ENCODE measurements at places on chromosomes 12 and 14.

GRCh38 chr14:49052521-49052920 lies 533.7 kb downstream of the RPS29 start:
- DNase-seq = no peak

GRCh38 chr12:44384136-44384535 lies 492.0 kb downstream of the NELL2 start:
- DNase-seq = no peak

- DNase-seq = no peak
Measured at GRCh38 chr12:58026426-58026825, 85.1 kb downstream of the ATP23 start.

DNA sequence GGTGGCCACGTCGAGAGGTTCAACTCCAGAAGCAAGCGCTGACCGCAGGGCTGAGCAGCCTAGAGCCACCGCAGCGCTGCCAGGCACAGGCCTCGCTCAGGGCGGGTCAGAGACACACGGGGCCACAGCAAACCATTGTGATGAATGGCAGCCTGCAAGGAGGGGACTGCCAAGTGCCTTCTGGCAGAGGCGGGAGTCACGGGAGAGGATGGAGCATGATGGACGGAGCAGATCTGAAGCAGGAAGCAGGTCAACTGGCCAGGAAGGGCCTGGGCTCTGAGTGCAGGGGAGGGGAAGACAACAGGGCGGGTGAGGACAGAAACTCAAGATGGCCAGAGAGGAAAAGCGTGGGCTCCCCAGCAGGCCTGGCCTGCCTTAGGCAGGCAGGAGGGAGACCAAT lies 49.8 kb downstream of the CDC42BPB start:
- DNase-seq = no peak

DNA sequence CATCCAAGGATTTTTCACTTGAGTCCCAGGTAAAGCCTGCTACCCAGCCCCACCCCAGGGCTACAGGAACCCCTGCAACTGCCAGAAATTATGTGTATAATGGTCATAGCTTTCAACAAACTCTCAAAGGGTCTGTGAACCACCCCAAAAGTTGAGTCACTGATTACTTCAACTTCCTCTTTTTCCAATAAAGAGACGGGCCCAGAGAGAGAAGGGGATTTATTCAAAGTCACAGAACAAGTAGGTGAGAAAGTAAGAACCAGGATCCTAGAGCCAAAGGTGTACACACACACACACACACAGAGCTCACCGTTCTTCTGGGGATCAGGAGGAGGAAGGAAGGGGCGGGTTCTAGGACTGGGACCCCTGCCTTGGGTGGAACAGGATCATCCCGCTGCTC lies 4.8 kb upstream of the ITPK1 start:
- DNase-seq = no peak

- DNase-seq = no peak
Measured at GRCh38 chr12:53461059-53461458, 9.2 kb downstream of the PCBP2 start.

GRCh38 chr14:49623941-49624839 lies 3.6 kb downstream of the MGAT2 start:
- DNase-seq = no peak

GRCh38 chr14:49092345-49092744 lies 493.8 kb downstream of the RPS29 start:
- DNase-seq = no peak

- DNase-seq = no peak
Measured at GRCh38 chr12:104060791-104061190, 3.5 kb upstream of the HCFC2 start.

GRCh38 chr14:54188064-54188666 lies 208.6 kb upstream of the CDKN3 start:
- no peak for DNase-seq

DNA sequence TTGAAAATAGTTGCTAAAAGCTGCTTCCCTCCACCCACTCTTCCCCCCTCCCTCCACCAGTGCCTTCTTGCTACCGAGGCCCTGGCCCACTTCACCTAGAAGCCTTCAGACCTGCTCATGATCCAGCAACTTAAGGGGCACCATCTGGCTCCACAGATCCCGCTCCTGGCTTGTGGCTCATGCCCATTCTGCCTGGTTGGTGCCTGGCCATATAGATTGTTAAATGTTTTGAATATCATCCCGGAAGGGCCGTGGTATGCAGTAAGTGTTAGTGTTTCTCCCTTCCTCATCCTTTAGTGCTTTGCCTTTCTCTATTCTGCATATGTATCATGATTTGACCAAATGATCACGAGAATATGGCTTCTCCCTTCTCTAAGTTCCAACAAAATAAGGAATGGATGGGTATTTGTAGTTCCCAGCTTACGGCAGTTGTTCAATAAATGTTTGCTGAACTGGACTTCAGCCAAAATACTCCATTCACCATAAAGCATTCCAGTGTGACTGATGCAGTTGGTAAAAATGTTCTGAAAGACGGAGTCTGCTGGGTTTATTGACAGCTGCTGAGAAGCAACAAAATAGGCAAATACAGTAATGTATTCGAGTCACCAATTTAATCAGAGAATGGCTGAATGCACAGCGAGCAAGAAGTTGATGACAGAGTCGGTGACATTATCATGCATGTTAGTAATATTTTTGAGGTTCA lies 30.7 kb downstream of the GRIP1 start:
- no peak for DNase-seq

GRCh38 chr12:31897781-31898503 lies 61.3 kb upstream of the RESF1 start:
- no peak for DNase-seq

DNA sequence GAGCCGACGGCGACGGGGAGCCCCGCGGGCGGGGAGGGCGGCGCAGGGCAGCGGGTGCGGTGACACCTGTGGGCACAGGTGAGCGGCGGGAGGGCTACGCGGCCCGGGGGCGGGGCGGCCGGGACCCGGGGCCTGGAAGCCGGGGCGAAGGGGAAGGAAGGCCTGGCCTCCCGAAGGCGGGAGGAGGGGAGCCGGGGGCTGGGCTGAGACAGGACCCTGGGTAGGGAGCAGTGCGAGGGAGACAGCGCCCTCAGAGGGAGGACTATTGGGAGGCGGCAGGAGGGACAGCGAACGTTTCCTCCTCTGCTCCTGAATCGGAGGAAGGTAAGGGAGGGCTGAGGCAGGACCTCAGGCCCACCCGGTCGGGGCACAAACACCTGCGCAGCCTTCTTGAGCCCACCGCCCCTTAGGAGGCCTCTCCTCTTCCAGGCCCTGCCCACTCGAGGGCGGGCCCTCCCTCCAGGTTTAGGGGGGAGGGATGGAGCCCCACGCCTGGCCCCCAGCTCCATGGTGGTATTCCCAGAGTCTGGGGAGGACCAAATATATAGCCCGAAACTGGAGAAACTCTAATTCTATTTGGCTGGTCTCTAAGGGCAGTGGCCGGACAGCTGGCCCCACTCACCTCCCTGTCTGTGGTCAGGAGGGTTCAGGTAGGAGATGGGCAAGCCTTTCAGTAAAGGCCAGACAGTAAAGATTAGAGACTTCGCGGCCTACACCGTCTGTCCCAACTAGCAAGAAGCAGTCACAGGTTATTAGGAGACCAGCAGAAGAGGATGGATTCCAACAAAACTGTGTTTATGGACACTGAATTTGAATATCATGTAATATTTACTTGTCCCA lies 509 bp downstream of the PLEKHG6 start:
- no peak for DNase-seq

GRCh38 chr14:22991852-22992251 lies 9.5 kb upstream of the AJUBA start:
- no peak for DNase-seq

DNA sequence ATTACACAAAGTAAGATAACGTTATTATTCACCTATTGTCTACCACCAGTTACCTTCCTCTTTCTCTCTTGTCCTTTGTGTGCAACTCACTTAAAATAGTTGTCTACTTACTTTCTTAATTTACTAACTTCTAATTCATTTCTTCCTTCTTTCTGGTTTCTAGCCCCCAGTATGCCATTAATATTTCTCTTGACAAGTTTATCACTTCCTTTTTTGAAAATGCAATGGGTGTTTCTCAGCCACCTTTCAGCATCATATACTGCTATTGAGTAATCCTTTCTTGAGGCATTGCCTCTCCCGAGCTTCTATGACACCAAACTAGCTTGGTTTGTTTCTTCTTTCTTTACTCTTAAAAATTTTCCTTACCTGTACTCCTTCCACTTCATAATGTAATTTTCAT lies 633.6 kb downstream of the TMTC2 start:
- no peak for DNase-seq

DNA sequence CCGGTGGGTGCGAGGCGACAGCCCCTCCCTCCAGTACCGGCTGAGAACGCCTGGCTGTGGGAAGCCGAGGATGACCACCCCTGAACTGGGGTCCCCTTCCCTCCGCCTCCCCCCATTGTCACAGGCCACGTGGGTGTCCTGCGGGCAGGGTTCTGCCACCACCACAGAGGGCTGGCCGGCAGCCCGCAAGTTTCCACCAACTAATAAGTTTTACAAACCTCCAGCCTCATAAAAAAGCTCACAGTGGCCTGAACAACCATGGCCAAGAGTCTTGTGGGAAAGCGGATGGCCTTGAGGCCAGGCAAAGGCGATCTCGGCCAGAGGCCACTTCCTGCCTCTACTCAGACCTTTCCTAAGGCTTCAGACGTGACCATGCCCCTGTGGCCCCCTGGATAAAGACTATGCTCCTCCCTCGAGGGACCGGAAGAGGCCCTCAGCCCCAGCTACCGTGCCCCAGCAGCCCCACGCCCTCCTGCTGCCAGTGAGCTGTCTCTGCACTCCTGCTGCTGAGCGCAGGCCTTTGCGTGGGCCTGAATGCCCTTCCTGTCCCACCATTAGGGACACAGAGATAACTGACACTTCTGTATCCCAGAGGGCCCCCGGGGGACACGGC lies 46.1 kb upstream of the DLK1 start:
- no peak for DNase-seq

GRCh38 chr12:82970614-82971013 lies 283.9 kb downstream of the TMTC2 start:
- no peak for DNase-seq

DNA sequence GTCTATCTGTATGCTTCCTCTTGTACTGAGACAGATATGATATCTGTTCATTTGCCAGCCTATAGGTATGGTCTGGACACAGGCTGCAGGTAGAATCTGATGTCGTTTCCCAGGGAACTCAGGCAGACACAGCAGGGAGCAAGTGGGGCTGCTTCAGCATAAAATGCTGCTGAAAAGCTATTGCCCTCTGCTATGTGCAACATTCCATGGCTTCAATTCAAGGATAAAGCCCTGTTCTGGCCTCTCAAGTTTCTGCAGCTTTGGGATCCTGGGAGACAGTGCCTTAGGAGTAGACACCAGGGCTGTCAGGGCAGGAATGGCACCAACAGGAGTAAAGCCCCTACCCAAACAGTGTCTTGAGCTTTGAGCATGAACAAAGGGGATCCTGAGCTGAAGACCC lies 173.5 kb downstream of the SLC41A2 start:
- DNase-seq = no peak

GRCh38 chr14:97056086-97056485 lies 258.9 kb downstream of the VRK1 start:
- DNase-seq = no peak

- DNase-seq = no peak
Measured at GRCh38 chr12:127149226-127149964, 1117.6 kb upstream of the TMEM132C start.

GRCh38 chr14:87331991-87332390 lies 661.0 kb downstream of the GALC start:
- no peak for DNase-seq

- no peak for DNase-seq
Measured at GRCh38 chr12:63822352-63822751, 22.1 kb upstream of the SRGAP1 start.

GRCh38 chr14:103832046-103832445 lies 15.3 kb downstream of the PPP1R13B start:
- DNase-seq = no peak

DNA sequence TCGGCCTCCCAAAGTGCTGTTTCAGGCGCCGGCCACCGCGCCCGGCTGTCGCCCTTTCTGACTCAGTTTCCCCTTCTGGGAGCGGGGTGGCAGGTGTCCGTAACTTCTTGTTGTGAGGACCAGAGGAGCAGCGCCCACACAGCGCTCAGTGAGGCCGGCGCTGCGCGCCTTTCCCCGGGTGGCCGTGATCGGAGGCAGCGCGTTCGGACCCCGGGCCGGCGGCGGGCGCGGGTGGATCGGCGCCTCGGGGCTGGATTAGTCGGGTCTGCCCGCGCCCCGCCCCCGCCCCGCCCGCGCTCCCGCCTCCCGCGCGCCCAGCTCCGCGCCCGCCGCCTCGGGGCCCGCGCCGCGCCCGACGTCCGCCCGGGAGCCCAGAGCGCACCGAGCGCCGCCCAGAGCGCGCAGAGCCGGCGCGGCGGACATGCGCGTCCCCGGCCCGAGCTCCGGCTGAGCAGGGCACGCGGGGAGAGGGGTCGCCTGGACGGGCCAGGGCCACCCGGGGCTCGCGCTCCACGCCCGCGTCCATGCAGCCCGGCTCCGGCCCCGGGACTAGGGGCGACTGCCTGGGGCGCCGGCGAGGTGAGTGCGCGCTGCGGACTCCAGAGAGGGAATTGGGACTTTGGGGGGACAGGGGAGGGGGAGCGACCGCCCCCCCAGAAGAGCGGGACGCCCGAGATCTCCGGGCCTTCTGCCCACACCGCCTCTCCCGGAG lies 50.6 kb downstream of the LRCOL1 start:
- DNase-seq = no peak

DNA sequence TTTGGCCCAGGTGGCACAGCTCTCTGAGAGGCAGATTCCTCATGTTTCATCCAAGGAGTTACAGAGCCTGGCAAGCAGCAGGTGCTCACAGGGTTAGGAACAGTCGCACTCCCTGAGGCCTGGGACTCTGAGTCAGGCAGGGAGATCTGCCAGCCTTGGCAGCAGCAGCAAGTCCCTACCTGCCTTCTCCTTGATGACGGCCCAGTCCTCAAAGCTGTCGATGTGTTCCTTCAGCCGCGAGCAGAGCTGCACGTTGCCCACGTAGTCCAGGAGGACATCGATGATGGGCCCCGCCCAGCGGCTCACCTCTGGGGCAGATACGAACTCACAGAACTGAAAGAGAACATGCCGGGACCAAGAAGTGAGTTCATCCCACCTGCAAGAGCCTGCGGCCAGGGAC lies 10.4 kb downstream of the FAM181A start:
- DNase-seq = no peak

- no peak for DNase-seq
Measured at GRCh38 chr14:79915406-79915805, 295.9 kb downstream of the DIO2 start.

- no peak for DNase-seq
Measured at GRCh38 chr14:94366146-94366915, 22.1 kb downstream of the SERPINA1 start.

DNA sequence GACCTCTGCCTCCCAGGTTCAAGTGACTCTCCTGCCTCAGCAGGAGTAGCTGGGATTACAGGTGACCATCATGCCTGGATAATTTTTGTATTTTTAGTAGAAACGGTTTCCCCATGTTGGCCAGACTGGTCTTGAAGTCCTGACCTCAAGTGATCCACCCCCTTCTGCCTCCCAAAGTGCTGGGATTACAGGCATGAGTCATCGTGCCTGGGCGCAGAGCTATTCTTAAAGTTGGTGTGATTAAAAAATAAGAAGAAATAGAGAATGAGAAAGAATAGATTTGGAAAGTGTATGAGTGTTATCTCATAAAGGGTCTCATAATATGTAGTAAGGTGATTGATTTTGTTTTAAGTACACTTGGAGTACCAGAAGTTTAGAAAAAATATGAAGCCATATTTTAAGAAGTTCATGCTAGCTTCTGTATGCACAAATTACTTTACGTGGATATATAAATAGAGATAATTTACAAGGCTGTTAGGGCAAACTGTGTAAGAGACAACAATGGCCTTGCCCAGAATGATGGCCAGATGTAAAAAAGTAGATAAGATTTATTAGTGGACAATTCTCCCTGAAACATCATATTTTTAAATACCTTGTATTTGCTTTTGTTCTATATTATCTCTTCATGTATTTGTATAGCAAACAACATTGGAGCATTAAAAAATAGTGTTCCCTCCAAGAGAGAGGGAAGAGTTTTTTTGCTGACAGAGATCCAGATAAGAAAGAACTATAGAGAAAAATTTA lies 1108.5 kb downstream of the SLC16A7 start:
- DNase-seq = no peak

Data from omental fat pad (tissue), 4 donors.